Gastrocnemius medialis (tissue), 4 donors: ENCODE measurements at places on chromosomes 6 and 20. TPM values are rescaled to one million over a fixed set of nuclear protein-coding genes. Genes with fewer than 3 reads are reported as not detected.

Gene SPEF1
- total RNA-seq: not detected

- no peaks in the 10 kb centered on the region for H3K27me3 ChIP-seq
- no peaks in the 10 kb centered on the region for H3K36me3 ChIP-seq
- H3K4me1 ChIP-seq: no peaks in the 10 kb centered on the region
- H3K4me3 ChIP-seq: no peak overlapping the region
- DNase-seq: no peak
- H3K27ac ChIP-seq: no peak overlapping the region
Measured at GRCh38 chr6:137571854-137572253, 77.7 kb upstream of the OLIG3 start.

DNA sequence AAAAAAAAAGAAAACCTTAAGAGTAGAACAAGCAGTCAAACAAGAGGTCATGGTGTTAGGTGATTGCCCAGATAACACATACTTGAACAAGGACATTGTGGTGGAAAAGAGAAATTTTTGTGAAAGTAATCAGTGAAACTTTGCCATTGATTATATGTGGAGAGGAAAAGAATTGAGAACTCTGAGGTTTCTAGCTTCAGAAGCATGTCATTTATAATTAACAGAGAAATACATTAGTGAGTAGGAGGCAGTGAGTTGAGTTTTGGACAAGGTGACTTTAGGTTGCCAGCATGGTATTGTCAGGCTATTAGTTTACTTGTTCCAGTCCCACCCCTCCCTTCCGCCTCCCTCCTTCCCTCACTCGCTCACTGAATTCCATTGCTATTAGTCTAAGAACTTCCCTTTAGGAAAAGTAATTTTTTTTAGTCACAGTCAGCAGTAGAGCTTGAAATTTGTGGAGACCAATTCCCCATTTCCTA is 17.2 kb downstream of the TAB2 start:
- peak; percentile 30 for DNase-seq
- H3K27ac ChIP-seq: peak overlapping the region; percentile 78
- H3K4me1 ChIP-seq: peaks cover 86% of the 10 kb centered on the region

DNA sequence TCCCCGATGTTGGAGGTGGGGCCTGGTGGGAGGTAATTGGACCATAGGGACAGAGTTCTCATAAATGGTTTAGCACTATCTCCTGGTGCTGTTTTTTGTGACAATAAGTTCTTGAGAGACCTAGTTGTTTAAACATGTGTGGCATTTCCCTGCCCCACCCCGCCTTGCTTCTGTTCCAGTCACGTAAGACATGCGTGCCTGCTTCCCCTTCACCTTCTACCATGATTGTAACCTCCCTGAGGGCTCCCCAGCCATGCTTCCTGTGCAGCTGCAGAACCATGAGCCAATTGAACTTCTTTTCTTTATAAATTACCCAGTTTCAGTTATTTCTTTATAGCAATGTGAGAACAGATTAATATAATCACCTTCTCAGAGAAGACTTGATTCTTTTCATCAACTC is 2.5 kb upstream of the RNF144B start:
- DNase-seq: no peak
- H3K27me3 ChIP-seq: no peaks in the 10 kb centered on the region
- peak overlapping the region; percentile 91 for H3K27ac ChIP-seq
- peaks cover 18% of the 10 kb centered on the region for H3K4me1 ChIP-seq
- no peaks in the 10 kb centered on the region for H3K36me3 ChIP-seq
- H3K4me3 ChIP-seq: no peak overlapping the region

- no peak overlapping the region for H3K4me3 ChIP-seq
- H3K27ac ChIP-seq: no peak overlapping the region
- DNase-seq: no peak
- no peaks in the 10 kb centered on the region for H3K27me3 ChIP-seq
- H3K4me1 ChIP-seq: peaks cover 18% of the 10 kb centered on the region
Measured at GRCh38 chr6:108736832-108737231, 111.4 kb upstream of the ARMC2 start.
